PC-9 (cell line): ENCODE measurements at places on chromosomes 5 and 9. TPM values are rescaled to one million over a fixed set of nuclear protein-coding genes. Genes with fewer than 3 reads are reported as not detected.
A peak's percentile ranks its signal among the peaks of the same experiment; 100 is the strongest.

DNA sequence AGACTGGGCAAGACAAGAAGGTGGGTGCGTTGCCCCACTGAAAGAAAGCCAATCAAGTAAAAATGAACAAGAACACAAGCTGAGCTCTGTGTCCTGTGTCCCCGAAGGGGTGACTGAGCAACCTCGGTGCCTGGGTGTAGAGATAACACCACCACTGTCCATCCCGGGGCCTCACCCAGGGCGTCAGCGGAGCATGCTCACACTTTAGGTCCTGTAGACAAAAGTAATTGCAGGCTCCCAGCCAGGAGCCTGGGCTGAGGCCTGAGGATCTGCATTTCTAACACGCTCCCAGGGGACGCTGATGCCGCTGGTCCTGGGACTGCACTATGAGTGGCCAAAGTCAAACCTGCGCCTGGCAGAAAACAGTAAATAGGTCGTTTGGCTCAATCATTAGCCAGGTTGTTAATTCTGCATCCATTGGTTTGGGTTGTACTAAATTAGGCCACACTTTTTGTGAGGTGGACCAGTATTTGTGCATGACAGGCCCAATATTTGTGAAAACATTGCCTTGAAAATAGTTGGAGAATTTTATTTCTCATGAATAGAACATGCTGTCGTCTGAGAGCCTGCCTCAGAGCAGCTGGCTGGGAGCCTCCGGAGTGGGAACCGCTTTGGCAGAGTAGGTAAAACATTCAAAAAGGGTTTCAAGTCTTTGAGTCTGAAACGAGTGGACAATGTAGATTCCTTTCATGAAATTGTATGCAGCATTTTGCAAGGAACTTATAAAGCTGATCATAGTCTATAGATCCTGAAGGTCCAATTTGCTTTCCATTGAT, 38.3 kb downstream of the ANKRD33B start:
- H3K27me3 ChIP-seq = no peaks in the 10 kb centered on the region
- no peak overlapping the region; the same call in 1 of the 2 replicates for H3K4me3 ChIP-seq
- peak overlapping the region; percentile 43 for H3K27ac ChIP-seq
- no peaks in the 10 kb centered on the region for H3K36me3 ChIP-seq

GRCh38 chr5:57442080-57442839, 40.4 kb downstream of the ACTBL2 start:
- H3K27ac ChIP-seq = peak overlapping the region; percentile 82
- H3K4me1 ChIP-seq = peaks cover 29% of the 10 kb centered on the region
- no peak overlapping the region for H3K4me3 ChIP-seq
- no peaks in the 10 kb centered on the region for H3K36me3 ChIP-seq

ZBED3 gene
- total RNA-seq = 6.1 and 12.3 TPM in 2 replicates

MCTP1 gene
- 3.9 and 4.3 TPM in 2 replicates for total RNA-seq

- H3K4me3 ChIP-seq = no peak overlapping the region
- no peaks in the 10 kb centered on the region for H3K27me3 ChIP-seq
- H3K36me3 ChIP-seq = no peaks in the 10 kb centered on the region
- no peak overlapping the region for H3K27ac ChIP-seq
- DNase-seq = no peak
Measured at GRCh38 chr5:173744551-173744950, 128.1 kb upstream of the BOD1 start.

DNA sequence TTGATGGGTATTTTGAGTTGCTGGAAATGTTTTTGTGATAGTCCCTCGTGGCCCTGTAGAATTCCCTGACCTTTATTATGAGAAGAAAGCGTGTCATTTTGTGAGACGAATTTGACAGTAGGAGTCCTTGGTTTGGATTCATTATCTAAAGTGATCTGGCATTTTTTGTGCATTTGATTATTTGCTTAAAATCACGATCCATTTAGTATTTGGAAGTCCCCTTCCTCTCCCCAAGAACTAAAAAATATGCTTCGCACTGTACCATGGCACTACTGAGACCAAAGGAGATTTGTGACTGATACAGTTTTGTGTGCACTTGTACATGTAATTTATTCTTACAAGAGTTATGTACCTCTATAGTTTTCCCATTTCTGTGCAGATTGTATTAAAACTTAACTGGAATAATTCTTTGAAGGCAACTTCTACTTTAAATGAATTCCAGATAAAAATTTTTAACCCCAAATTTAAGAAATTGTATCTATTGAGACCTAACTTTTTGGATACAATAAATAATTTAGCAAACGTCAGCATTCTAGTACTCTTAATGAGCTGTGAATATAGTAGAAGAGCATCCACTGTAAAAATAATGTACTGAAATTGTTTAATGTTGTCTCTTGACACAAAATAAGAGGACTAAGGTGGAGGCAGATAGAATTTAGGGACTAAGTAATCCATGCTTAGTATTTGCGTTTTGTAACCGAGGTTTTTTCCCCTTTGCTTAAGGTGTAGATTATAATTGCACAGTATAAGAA, 2.1 kb downstream of the MAP3K1 start:
- H3K4me1 ChIP-seq = peaks cover 47% of the 10 kb centered on the region
- H3K27ac ChIP-seq = peak overlapping the region; percentile 91
- H3K4me3 ChIP-seq = peak overlapping the region; percentile 74
- H3K36me3 ChIP-seq = peaks cover 9% of the 10 kb centered on the region; the same call in 1 of the 2 replicates

ELL2 gene
- total RNA-seq = 25.5 and 27.6 TPM in 2 replicates

DNA sequence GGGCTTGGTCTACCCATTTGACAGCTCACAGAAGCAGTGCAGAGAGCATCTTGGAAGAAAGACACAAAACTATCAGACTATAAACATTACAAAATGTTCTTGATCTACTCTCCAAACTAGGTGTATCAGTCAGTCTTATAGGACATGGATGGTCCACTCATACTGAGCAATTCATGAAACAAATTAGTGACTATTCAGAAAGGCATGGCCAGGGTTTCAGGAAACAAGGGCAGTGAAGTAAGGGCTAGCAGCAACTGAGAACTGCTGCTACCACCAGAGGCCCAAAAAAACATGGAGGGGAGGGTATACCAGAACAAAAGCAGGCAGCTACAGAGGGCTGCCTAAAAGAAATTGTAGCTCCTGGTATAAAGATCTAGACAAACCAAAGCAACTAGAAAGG, 287.0 kb downstream of the PIK3R1 start:
- H3K4me3 ChIP-seq = no peak overlapping the region
- no peaks in the 10 kb centered on the region for H3K27me3 ChIP-seq
- DNase-seq = no peak
- H3K36me3 ChIP-seq = no peaks in the 10 kb centered on the region
